ENCODE measurements at places on chromosomes 6 and 20. TPM values are rescaled to one million over a fixed set of nuclear protein-coding genes. Genes with fewer than 3 reads are reported as not detected.

SLPI gene
- total RNA-seq, result 129 TPM

ATP9A gene
- 9.5 TPM for total RNA-seq

INSM1 gene
- total RNA-seq, result not detected

STX11 gene
- total RNA-seq, result 0.71 TPM

KCNQ2 gene
- not detected for total RNA-seq

RAB44 gene
- total RNA-seq, result 0.17 TPM

ALDH5A1 gene
- total RNA-seq, result 1.8 TPM

DDR1 gene
- total RNA-seq, result 192 TPM

HMGCLL1 gene
- 1.2 TPM for total RNA-seq

GLP1R gene
- total RNA-seq, result under 0.01 TPM

TBXT gene
- not detected for total RNA-seq

CST3 gene
- total RNA-seq, result 380 TPM

KIAA1755 gene
- total RNA-seq, result 0.83 TPM

ADGRF5 gene
- total RNA-seq, result 1.5 TPM

B3GAT2 gene
- total RNA-seq, result not detected

TULP4 gene
- total RNA-seq, result 152 TPM

CTSZ gene
- total RNA-seq, result 138 TPM

SOX18 gene
- total RNA-seq, result 0.16 TPM

DPPA5 gene
- not detected for total RNA-seq

COL10A1 gene
- not detected for total RNA-seq

TAAR2 gene
- total RNA-seq, result not detected

OR2H1 gene
- not detected for total RNA-seq

ZFP57 gene
- 2.4 TPM for total RNA-seq

DYNLT2 gene
- total RNA-seq, result 0.72 TPM

RPP40 gene
- 15.0 TPM for total RNA-seq

TMEM244 gene
- total RNA-seq, result not detected

TPMT gene
- 15.3 TPM for total RNA-seq

PTPRT gene
- total RNA-seq, result 0.17 TPM

TCP11 gene
- total RNA-seq, result not detected

GLO1 gene
- 134 TPM for total RNA-seq

BCAS1 gene
- not detected for total RNA-seq

WASF1 gene
- 49.4 TPM for total RNA-seq

ADAM33 gene
- total RNA-seq, result 0.33 TPM

PIGT gene
- total RNA-seq, result 69.2 TPM

TINAG gene
- total RNA-seq, result not detected

GTSF1L gene
- not detected for total RNA-seq

THBD gene
- 1.4 TPM for total RNA-seq

MATN4 gene
- not detected for total RNA-seq

PRDM1 gene
- total RNA-seq, result 17.7 TPM

TREML2 gene
- total RNA-seq, result not detected

BPIFB4 gene
- not detected for total RNA-seq

TREM2 gene
- 142 TPM for total RNA-seq

SAMD5 gene
- 2.5 TPM for total RNA-seq

KHDC1L gene
- total RNA-seq, result not detected

TXNDC5 gene
- total RNA-seq, result 170 TPM

IL17A gene
- not detected for total RNA-seq

FAM209B gene
- not detected for total RNA-seq

PRR18 gene
- total RNA-seq, result 0.50 TPM

BLOC1S5 gene
- total RNA-seq, result 9.0 TPM

MAD2L1BP gene
- total RNA-seq, result 21.5 TPM

PTGIS gene
- total RNA-seq, result 0.17 TPM

ZNF311 gene
- 2.0 TPM for total RNA-seq

ANGPT4 gene
- total RNA-seq, result 0.07 TPM

OVOL2 gene
- 2.0 TPM for total RNA-seq

BTN1A1 gene
- not detected for total RNA-seq

TEAD3 gene
- total RNA-seq, result 12.5 TPM

MOCS3 gene
- total RNA-seq, result 10.8 TPM
